Panc1 (cell line): ENCODE measurements at places on chromosomes 3 and 15.

DNA sequence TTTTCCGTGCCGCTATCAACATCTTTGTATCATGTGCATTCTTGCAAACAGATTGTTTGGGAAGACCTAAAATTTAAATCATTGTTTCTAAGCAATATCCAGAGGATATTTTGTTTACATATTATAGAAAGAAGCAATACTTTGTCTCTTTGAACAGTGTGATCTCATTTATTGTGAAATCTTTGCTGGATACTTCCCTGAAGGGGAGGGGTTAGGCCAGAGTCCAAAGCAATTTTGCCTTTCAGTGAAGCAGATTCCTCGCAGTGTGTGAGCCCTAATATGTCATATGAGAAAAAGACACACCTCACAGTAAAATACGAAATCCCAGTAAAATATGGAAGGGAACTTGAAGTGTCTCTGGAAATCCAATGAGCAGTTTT is 158.7 kb upstream of the SLCO3A1 start:
- DNase-seq, result no peak

DNA sequence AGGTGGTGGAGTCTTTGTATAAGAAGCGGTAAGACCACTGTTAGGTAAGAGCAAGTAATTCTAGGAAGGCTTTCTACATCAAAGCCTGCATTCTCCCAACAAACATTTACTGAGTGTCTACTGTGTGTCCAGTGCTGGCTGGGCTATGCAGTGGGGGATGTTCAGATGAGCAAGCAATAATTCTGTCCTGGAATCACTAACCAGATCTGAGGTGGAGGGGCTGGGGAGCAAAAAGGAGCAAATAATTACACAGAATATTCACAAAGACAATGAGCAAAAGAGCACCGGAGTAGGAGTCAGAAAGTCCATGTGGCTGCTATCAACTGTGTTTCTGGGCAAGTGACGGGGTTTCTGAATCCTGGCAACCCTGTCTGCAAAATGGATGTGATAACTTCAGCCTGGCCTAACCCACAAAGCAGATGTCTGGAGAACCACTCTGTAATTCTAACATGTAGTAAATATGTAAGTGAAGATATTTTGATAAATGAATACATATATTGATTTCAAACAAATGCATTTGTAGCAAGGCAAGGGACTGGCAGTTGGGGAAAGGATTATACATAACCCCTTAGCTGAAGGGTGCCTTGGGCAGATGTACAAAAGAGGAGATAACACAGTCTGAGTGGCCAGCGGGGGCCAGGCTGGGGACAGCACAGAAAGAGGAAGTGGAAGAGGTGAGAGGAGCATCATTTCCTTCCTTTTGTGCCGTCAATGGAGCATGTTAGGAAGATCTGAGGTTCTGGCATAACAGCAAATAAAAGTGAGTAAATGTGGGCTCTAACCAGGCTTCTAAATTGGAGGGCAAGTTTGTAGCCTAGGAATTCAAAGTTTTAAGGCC is 28.8 kb downstream of the CYP8B1 start:
- no peak for DNase-seq

DNA sequence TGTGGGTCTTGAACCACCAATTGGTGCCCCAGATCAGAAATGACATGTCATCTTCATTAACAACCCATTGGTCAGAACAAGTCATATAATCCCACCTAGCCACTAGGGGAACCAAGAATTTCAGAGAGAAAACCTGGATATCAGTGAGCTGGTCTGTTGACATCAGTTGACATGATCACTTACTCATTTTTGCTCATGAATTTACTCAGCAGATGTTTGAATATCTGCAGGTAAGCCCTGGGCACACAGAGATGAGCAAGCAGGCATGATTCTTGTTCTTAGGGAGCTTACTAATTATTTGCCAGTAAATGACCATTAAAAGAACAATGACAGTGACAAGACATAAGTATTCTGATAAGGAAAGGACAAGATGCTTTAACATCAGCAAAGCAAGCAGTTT is 64.3 kb upstream of the PLCL2 start:
- DNase-seq, result no peak

- no peak for DNase-seq
Measured at GRCh38 chr15:77446840-77447390, 26.2 kb downstream of the HMG20A start.

- DNase-seq, result no peak
Measured at GRCh38 chr3:76310089-76310488, 524.7 kb upstream of the ZNF717 start.
